ENCODE measurements at places on chromosomes 3 and 15.
A peak's percentile ranks its signal among the peaks of the same experiment; 100 is the strongest.

GRCh38 chr15:33159726-33160453, 34.6 kb downstream of the FMN1 start:
- no peak for DNase-seq

DNA sequence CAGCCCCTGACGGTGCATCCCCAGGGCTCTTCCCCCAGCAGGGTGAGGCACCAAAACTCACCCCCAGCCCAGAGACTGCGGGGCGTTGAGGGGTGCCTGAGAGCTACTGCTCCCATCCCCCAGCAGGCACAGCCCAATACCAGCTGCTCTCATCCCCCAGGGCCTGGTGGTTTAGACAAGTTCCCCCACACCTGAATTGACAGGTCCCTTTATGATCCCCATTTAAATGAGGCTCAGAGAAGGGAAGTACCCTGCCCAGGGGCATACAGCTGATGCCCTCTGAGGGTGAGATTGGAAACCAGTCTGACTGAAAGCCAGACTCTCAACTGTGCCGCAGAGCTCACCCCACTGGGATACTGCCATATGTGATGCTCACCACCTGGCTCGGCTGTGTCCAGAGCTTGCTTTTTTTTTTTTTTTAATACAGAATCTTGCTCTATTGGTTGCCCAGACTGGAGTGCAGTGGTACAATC, 20.1 kb downstream of the DUSP7 start:
- no peak for DNase-seq

DNA sequence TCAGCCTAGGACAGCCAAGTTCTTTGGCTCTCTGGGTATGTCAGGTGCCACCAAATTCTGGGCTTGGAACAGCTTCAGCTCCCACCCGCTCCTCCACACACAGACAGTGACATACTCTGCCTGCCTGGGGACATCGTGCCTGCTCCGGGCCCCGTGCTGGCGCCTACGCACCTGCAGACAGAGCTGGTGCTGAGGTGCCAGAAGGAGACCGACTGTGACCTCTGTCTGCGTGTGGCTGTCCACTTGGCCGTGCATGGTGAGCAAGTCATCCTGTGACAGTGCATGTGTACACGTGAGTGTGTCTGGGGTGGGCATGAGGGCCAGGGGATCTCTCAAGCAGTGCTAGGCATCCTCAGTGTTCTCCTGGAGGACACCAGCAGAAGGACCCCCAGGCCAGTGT, 922 bp downstream of the IL17RC start:
- no peak for DNase-seq

DNA sequence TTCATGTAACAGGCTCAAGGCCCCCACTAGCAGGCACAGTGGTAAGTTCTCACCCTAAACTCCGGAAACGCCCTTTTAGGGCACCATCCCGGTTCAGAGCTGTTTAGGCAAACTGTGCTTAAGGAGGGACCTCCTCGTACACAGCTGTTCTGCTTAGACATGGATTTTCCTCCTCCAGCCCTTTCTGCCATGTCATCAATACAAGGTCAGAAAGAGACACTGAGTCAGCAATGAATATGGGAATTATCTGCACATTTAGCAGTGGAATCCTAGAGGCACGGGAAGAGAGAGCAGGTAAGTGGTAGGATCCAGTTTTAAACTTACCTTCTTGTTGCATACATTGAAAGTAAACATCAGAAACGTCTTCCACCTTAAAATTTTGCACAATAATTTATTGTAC, 107.3 kb downstream of the KCNAB1 start:
- DNase-seq = no peak

- DNase-seq = peak; percentile 62
Observed at GRCh38 chr3:36868614-36869436, 76.0 kb downstream of the TRANK1 start.

GRCh38 chr3:123270818-123271217, 69.1 kb downstream of the SEC22A start:
- no peak for DNase-seq

GRCh38 chr3:123951522-123952447, 9.2 kb downstream of the CCDC14 start:
- no peak for DNase-seq

Measured in GM13977 (cell line).